ENCODE measurements at places on chromosomes 7 and 10. TPM values are rescaled to one million over a fixed set of nuclear protein-coding genes. Genes with fewer than 3 reads are reported as not detected.
A peak's percentile ranks its signal among the peaks of the same experiment; 100 is the strongest.

GRCh38 chr7:149562602-149563001 lies 65.0 kb upstream of the ZNF746 start:
- no peak for DNase-seq

DNA sequence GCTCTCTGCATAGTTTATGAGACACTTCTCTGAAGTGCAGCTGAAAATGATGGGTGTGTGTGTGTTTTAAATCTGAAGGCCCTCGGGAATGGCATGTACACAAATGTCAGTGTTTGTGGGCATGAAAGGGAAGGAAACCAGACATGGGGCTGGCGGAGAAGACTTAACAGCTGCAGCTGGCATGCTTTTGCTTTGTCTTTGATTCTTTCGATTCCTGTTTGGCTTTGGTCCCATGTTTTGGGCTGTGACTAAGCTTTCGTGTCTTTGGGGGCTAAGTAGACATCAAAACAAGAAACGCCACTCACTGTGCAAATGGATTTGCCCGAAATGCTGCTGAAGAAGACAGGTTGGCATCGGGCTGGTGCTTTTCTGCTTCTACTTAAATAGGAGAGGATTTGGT lies 179.3 kb downstream of the PFKFB3 start:
- DNase-seq = peak; percentile 73

DNA sequence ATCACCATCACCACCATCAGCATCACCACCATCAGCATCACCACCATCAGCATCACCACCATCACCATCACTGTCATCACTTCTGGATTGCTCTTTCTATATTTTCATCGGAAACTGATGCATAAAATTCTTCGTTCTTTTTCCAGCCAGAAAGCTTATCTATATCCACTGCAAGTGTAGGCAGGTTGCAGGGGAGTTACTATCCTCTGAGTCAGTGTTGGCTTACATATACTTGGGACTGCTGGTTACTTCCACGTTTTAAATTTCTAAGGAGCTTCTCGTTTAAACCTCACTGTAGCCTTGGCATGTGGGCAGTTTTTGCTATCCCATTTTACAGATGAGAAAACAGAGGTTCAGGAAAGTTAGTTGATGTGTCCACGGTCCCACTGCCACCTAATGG lies 66.1 kb downstream of the FOXL3 start:
- DNase-seq = no peak

GRCh38 chr7:102953406-102953805 lies 40.6 kb downstream of the LRRC17 start:
- no peak for DNase-seq

GRCh38 chr10:95501203-95502094 lies 59.7 kb downstream of the SORBS1 start:
- no peak for DNase-seq

DNA sequence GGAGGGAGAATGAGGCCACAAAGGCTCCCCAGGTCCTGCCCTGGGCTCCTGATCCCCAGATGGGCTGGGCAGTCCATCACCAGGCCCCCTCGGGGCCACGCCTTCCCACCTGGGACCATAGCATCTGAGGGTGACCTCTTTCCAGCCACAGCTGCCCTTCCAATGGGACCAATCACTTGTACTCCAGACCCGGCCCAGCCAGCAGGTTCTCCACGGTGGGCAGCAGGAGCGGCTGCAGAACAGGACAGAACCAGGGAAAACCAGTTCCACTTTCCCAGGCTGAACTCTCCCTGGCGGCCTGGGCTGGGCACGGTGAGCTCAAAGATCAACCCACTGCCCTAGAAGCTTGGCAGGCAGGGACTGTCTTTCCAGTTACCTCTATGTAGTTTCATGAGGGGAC lies 257.6 kb downstream of the MAD1L1 start:
- DNase-seq = no peak

GRCh38 chr10:84126785-84127167 lies 12.5 kb upstream of the GHITM start:
- no peak for DNase-seq

GRCh38 chr10:66980246-66980815 lies 54.5 kb downstream of the LRRTM3 start:
- no peak for DNase-seq

- DNase-seq = no peak
Observed at GRCh38 chr7:55185321-55185802, 166.5 kb downstream of the EGFR start.

GRCh38 chr10:63166742-63167258 lies 33.7 kb downstream of the NRBF2 start:
- no peak for DNase-seq

GRCh38 chr10:26837139-26837538 lies 23.6 kb downstream of the ABI1 start:
- DNase-seq = no peak

GRCh38 chr7:32879460-32879859 lies 12.1 kb downstream of the KBTBD2 start:
- no peak for DNase-seq

DNA sequence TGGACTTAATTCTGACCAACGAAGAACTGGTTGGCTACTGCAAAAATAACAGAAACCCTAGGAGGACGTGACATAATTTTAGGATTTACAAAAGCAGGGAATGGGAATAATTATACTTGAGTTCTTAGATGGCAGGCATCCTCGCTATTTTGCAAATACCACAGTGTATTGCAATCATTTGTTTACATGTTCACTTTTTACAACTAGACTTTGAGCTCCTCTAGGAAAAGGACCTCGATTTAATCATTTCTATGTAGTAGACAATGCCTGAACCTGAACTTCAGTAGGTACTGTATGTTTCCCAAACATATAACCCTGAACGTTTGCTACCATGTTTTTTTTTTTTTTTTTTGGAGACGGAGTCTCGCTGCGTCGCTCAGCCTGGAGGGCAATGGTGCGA lies 137.7 kb downstream of the CNOT4 start:
- DNase-seq = no peak

- DNase-seq = no peak
Observed at GRCh38 chr7:118140468-118140867, 43.5 kb upstream of the LSM8 start.

- DNase-seq = no peak
Observed at GRCh38 chr10:104150139-104150538, 28.2 kb downstream of the SFR1 start.

DNA sequence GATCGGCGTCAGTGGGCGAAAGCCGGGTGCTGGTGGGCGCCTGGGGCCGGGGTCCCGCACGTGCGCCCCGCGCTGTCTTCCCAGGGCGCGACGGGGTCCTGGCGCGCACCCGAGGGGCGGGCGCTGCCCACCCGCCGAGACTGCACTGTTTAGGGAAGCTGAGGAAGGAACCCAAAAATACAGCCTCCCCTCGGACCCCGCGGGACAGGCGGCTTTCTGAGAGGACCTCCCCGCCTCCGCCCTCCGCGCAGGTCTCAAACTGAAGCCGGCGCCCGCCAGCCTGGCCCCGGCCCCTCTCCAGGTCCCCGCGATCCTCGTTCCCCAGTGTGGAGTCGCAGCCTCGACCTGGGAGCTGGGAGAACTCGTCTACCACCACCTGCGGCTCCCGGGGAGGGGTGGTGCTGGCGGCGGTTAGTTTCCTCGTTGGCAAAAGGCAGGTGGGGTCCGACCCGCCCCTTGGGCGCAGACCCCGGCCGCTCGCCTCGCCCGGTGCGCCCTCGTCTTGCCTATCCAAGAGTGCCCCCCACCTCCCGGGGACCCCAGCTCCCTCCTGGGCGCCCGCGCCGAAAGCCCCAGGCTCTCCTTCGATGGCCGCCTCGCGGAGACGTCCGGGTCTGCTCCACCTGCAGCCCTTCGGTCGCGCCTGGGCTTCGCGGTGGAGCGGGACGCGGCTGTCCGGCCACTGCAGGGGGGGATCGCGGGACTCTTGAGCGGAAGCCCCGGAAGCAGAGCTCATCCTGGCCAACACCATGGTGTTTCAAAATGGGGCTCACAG lies 1.1 kb downstream of the EGFR start:
- no peak for DNase-seq

DNA sequence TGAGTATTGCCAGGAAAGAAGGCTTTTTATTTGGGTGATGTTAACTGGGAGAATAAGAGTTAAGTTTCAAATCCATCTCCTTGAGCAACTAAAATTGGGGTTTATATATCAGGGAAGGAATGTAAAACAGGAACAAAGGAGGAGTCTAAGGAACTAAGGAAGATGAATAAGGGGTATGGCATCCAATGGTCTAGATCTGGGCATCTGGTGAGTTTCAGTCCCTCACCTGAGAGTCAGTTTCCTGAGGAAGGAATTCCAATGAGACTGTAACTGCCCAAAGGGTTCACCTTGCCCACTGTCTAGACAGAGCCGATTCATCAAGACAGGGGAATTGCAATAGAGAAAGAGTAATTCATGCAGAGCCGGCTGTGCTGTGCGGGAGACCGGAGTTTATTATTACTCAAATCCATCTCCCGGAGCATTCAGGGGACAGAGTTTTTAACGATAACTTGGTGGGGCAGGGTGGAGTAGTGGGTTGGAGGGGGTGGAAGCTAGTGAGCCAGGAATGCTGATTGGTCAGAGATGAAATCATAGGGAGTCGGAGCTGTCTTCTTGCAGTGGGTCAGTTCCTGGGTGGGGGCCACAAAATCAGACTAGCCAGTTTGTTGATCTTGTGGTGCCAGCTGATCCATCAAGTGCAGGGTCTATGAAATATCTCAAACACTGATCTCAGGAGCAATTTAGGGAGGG lies 188.3 kb upstream of the STK17A start:
- DNase-seq = no peak

- no peak for DNase-seq
Observed at GRCh38 chr7:157013602-157014549, 3.4 kb upstream of the MNX1 start.

GRCh38 chr7:132492823-132493445 lies 83.3 kb downstream of the PLXNA4 start:
- no peak for DNase-seq

GRCh38 chr7:152336754-152337368 lies 98.9 kb downstream of the KMT2C start:
- DNase-seq = no peak

DNA sequence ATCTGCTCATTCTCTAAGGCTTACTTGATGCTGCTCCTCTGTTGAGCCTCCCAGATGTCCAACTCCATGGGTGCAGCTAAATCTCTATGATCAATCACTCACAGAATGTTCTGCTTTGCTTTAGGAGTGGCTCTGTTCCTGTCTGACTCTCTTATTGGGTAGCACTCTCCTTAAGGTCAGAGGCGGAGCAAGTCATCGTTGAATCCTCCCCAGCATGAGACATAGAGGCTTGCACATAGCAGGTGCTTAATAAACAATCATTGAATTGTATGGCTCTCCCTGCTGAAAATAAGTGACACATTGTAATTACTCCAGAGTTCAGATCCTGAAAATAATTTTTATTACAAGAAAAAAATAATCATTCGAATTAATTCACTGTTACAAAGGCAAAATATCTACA lies 69.7 kb downstream of the NPS start:
- DNase-seq = no peak

DNA sequence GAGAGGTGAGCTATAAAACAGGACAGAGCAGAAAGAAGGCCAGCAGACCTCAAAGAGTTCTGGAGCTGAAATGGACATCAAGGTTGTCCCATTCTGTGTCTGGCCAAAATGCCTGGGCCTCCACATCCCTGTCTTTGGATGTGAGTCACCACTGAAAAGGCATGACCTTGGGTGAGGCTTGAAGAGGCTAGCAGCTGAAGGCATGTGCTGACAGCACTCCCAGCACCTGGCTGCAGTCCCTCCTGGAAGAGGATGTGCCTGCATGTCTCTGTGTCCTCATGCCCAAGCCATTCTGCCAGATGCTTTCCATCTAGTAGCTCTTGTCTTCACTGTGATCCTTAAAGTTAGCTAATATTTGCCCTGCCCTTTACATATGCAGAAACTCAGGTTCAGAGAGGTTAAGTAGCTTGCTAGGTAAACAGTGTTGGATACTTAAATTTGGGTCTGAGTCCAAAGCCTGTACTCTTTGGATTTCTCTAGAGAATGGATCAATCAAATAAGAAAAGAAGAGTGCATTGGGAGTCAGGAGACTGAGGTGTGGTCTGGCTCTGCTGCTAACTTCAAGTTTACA lies 35.8 kb downstream of the HECW1 start:
- no peak for DNase-seq

DNA sequence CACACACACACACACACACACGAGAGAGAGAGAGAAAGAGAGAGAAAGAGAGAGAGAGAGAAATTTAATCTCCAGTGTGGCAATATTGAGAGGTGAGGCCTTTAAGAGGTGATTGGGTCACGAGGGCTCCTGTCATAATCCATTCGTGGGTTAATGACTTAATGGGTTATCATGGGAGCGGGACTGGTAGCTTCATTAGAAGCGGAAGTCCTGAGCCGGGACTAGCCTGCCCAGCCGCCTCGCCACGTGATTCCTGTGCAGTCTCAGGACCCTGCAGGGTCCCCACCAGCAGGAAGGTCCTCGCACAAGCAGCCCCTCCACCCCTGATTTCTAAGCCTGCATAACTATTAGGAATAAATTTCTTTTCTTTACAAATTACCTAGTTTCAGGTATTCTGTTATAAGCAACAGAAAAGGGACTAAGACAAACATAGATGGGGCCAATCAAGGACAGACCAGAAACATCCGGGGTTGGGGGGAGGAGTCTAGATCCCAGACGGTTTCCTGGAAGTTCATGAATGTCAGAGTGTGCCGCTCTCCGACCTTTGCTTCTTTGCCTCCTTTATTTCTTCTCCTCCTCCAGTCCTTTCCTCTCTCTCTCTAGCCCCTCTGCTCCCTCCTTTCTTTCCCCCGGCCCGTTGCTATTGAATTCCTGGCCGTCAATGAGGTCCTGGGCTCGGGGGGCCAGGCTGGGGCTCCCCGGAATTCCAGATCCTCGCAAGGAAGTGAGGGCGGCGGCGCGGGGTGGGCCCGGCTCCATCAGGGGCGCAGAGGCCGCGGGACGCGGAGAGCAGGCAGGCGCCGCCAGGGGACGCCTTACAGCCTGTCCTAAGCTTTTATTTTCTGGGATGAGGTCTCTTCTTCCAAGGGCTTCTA lies 146.8 kb downstream of the CYP26A1 start:
- no peak for DNase-seq

DNA sequence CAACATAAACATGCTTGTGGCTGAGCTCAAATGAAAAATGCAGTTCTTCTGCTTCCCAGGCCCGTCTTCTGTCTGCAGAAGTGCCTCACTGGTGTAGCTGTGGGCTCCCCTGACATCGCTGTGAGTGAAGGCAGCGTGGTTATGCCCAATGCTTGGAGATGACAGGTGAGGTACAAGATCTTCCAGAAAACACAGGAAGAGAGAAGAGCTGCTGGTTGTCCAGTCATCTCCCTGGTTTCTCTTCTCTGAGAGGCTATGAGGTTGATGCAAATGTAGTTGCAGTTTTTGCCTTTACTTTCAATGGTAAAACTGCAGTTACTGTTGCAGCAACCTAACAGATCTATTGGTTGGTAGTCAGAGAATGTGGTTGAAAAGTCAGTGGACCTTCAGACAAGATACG lies 223.6 kb downstream of the GATA3 start:
- no peak for DNase-seq

Gene IDI2
- not detected for total RNA-seq

Gene TPST1
- 26.8 TPM for total RNA-seq

Gene FKBP9
- total RNA-seq = 237 TPM

Gene MMP21
- total RNA-seq = not detected

Gene SHTN1
- 23.7 TPM for total RNA-seq

Gene FAM131B
- total RNA-seq = 18.4 TPM

Gene MEOX2
- total RNA-seq = 24.5 TPM

Gene CHST15
- total RNA-seq = 73.6 TPM

Gene DDC
- not detected for total RNA-seq

Gene CCDC146
- 5.1 TPM for total RNA-seq

Gene AS3MT
- total RNA-seq = 2.7 TPM

Gene FAM25G
- not detected for total RNA-seq

Gene ITIH5
- 0.39 TPM for total RNA-seq

Gene GIGYF1
- total RNA-seq = 64.6 TPM

Gene CLDN4
- total RNA-seq = 0.50 TPM

Gene TRPV5
- total RNA-seq = not detected

Gene CALCR
- total RNA-seq = not detected

Data from osteocyte (in vitro differentiated cells).